ENCODE measurements at places on chromosomes 5 and 9. TPM values are rescaled to one million over a fixed set of nuclear protein-coding genes. Genes with fewer than 3 reads are reported as not detected.

GRCh38 chr9:137302449-137303150 is 529 bp upstream of the NRARP start:
- peak overlapping the region; percentile 67 for H3K4me3 ChIP-seq
- peaks cover 14% of the 10 kb centered on the region for H3K4me1 ChIP-seq
- H3K27me3 ChIP-seq, result peaks cover 7% of the 10 kb centered on the region
- H3K36me3 ChIP-seq, result no peaks in the 10 kb centered on the region

GRCh38 chr5:88544671-88545070 is 276.0 kb upstream of the TMEM161B start:
- H3K4me1 ChIP-seq, result no peaks in the 10 kb centered on the region
- no peak overlapping the region for H3K27ac ChIP-seq
- H3K36me3 ChIP-seq, result no peaks in the 10 kb centered on the region
- H3K27me3 ChIP-seq, result no peaks in the 10 kb centered on the region

GRCh38 chr5:169848271-169848670 is 132.0 kb downstream of the INSYN2B start:
- DNase-seq, result no peak
- peaks cover 9% of the 10 kb centered on the region for H3K36me3 ChIP-seq
- H3K4me3 ChIP-seq, result no peak overlapping the region
- H3K27me3 ChIP-seq, result no peaks in the 10 kb centered on the region
- no peaks in the 10 kb centered on the region for H3K4me1 ChIP-seq

- no peak overlapping the region for H3K4me3 ChIP-seq
- no peaks in the 10 kb centered on the region for H3K36me3 ChIP-seq
- H3K27ac ChIP-seq, result no peak overlapping the region
Measured at GRCh38 chr9:4630836-4631235, 31.3 kb upstream of the PLPP6 start.

DNA sequence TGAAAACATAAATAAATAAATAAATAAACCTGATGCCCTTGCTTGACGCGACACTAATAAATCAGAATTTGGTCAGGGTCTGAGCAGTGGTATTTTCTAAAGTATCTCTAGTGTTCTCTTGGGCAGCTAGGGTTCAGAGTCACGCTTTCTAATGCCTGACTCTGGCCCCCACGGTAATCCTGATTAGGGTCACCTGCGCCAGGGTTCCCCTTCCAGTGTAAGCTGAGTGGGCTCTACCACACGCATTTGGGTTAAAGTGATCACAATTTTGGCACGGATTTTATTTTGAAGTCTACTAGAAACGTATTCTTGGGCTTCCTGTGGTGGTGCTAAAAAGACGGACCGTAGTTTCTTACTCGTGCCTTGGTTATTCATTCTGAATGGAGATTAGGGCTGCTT is 651 bp downstream of the TTC1 start:
- peak overlapping the region; percentile 88 for H3K27ac ChIP-seq
- DNase-seq, result no peak
- peaks cover 11% of the 10 kb centered on the region for H3K4me1 ChIP-seq
- H3K27me3 ChIP-seq, result peaks cover 2% of the 10 kb centered on the region
- peak overlapping the region; percentile 96 for H3K4me3 ChIP-seq

DNA sequence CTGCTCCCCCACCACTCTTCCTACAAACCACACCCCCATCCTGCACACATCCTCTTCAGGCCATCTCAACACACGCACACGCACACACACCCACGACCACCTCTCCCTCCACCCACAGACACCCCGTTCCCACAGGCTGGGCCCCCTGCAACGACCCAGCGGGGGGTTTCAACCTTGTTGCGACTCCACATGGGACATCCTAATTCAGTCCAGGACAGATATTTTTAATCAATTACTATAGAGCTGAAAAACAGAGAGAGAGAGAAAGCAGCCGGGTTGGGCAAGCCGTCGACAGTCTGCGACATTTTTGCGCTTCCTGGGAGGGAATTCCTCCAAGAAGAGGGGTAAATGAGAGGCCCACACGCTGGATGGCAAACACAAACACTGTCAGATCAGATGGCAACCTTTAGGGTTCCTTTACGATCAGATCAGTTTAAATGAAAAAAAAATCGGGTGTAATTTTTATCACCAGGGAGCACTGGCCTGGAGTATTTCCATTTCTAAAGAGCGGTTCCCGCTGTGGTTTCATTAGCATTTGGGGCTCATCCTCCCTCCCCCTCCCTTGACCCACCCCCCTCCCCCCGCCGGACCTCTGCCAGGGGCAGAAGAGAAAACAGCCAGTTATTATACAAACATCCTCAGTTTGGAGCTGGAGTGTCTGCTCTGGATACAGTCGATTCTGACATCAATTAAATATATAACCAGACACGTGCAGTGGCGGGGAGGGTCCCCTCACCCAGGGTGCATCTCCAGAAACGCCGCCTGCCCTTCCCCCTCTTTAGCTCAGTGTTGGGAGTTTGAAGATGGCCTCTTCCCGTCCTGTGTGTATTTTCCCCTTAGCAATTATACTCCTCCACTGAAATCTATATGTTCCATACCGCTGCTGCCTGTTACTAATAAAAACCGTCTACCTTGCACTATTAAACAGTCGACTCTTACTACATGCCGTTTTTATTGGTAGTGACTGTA is 2.3 kb upstream of the IRX2 start:
- DNase-seq, result peak; percentile 43
- H3K4me3 ChIP-seq, result peak overlapping the region; percentile 93
- H3K36me3 ChIP-seq, result peaks cover 5% of the 10 kb centered on the region

ACSL6 gene
- 8.1 TPM for total RNA-seq

- DNase-seq, result no peak
- H3K4me3 ChIP-seq, result no peak overlapping the region
Measured at GRCh38 chr9:93083592-93084470, 12.2 kb upstream of the CARD19 start.

TSLP gene
- not detected for total RNA-seq

RFX3 gene
- total RNA-seq, result 61.6 TPM

DNA sequence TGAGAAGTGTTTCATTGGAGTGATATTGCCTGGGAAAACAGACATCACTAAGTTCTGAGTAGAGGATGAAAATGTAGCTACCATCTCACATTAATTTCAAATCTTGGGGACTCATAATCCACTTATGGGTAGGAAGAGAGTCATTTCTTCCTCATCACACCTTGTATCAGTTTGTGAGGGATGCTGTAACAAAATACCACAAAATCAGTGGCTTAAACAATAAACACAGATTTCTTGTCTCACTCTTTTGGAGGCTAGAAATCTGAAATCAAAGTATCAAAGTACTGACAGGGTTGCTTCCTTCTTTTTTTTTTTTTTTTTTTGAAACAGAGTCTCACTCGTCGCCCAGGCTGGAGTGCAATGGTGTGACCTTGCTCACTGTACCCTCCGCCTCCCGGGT is 3.4 kb downstream of the CARD6 start:
- no peak overlapping the region for H3K4me3 ChIP-seq
- H3K27ac ChIP-seq, result no peak overlapping the region
- no peaks in the 10 kb centered on the region for H3K4me1 ChIP-seq
- H3K27me3 ChIP-seq, result no peaks in the 10 kb centered on the region

GRCh38 chr5:144092508-144092907 is 78.0 kb downstream of the YIPF5 start:
- H3K36me3 ChIP-seq, result no peaks in the 10 kb centered on the region
- no peak overlapping the region for H3K4me3 ChIP-seq
- H3K27me3 ChIP-seq, result no peaks in the 10 kb centered on the region
- H3K4me1 ChIP-seq, result peaks cover 2% of the 10 kb centered on the region
- no peak for DNase-seq
- H3K27ac ChIP-seq, result no peak overlapping the region

GRCh38 chr9:18826248-18826647 is 206.8 kb downstream of the SAXO1 start:
- H3K4me3 ChIP-seq, result no peak overlapping the region
- no peak overlapping the region for H3K27ac ChIP-seq
- H3K27me3 ChIP-seq, result no peaks in the 10 kb centered on the region
- no peaks in the 10 kb centered on the region for H3K36me3 ChIP-seq
- no peaks in the 10 kb centered on the region for H3K4me1 ChIP-seq

GRCh38 chr5:4939042-4939781 is 200.9 kb upstream of the ADAMTS16 start:
- no peak for DNase-seq
- H3K27ac ChIP-seq, result no peak overlapping the region
- peaks cover 4% of the 10 kb centered on the region for H3K4me1 ChIP-seq
- H3K36me3 ChIP-seq, result no peaks in the 10 kb centered on the region

DNA sequence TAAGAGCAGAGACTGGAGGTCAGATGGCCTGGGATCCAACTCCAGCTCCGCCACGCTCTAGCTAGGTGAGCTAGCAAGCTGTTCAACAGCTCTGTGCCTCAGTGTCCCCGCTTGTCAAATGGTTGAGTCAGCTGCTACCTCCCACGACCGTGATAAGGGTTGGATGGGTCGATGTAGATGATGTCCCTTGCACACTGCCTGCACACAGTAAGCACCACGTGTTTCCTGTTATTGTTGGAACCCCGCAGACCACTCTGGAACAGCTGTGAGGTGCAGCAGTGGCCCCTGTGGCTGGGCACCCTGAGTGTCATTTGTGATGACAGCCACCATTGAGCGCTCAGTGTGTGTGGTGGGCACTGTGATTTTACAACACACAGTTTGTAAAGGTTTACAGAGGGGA is 54.0 kb upstream of the CTSL start:
- peaks cover 5% of the 10 kb centered on the region for H3K4me1 ChIP-seq
- H3K27ac ChIP-seq, result peak overlapping the region; percentile 28
- H3K27me3 ChIP-seq, result peaks cover 12% of the 10 kb centered on the region
- H3K36me3 ChIP-seq, result peaks cover 13% of the 10 kb centered on the region

ADAMTS13 gene
- total RNA-seq, result 27.9 TPM

DNA sequence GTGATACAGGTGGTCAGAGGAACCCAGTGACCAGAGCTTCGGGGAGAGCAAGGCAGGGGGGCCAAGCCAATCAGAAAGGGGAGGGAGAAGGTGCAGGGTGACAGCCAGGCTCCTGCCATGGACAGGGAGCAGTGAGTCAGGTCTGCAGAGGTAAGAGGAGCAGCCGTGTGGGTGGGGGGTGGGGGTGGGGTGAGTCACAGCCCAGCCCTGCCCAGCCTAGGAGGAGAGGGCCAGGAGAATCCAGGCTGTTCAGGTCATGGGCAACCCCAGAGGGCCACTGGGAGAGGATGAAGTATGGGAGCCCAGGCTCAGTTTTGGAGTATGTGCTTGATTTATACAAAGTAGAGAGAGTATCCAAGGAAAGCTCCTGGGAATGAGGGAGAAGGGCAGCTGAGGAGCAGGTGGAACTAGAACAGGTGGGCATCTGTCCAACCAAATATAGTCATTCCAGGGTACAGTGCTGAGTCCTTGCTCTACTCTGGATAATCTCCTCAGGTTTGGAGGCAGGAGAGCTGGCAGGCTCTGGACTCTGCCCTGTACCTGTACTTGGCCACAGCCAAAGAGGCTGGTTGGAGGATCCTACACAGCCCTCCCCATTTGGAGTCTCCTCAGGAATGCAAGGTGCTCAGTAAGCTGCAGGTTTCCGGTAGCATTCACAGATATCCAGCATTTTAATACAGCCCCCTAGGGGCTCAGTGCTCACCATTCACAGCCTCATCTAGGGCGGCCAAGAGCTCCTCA is 1.6 kb downstream of the HBEGF start:
- H3K4me3 ChIP-seq, result no peak overlapping the region
- peaks cover 11% of the 10 kb centered on the region for H3K27me3 ChIP-seq
- peaks cover 16% of the 10 kb centered on the region for H3K4me1 ChIP-seq
- no peak overlapping the region for H3K27ac ChIP-seq
- H3K36me3 ChIP-seq, result no peaks in the 10 kb centered on the region

GRCh38 chr9:69981686-69982445 is 61.8 kb upstream of the MAMDC2 start:
- peaks cover 3% of the 10 kb centered on the region for H3K27me3 ChIP-seq
- H3K36me3 ChIP-seq, result no peaks in the 10 kb centered on the region
- no peak overlapping the region for H3K4me3 ChIP-seq

DNA sequence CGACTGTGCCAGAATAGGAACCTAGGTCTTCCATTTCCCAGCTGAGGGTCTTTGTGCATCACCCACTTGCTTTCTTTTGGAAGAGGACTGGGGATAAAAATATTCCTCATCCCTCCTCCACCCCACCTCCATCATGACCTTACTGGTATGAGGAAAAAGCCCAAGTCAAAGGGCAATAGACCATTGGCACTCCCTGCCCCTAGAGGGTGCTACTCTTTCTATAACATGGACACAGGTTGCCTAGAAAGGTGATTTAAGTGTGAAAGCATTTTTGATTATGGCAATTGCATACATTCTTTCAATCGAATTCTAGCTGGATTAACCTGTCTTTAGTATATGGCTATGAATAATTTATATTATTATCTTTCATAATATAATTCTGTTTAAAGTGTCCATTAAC is 22.8 kb upstream of the ZNF618 start:
- DNase-seq, result no peak
- no peak overlapping the region for H3K27ac ChIP-seq
- peaks cover 17% of the 10 kb centered on the region for H3K36me3 ChIP-seq
- H3K27me3 ChIP-seq, result peaks cover 2% of the 10 kb centered on the region
- no peak overlapping the region for H3K4me3 ChIP-seq
- H3K4me1 ChIP-seq, result no peaks in the 10 kb centered on the region

- H3K36me3 ChIP-seq, result peaks cover 44% of the 10 kb centered on the region
- DNase-seq, result no peak
- no peak overlapping the region for H3K4me3 ChIP-seq
- peaks cover 2% of the 10 kb centered on the region for H3K27me3 ChIP-seq
- no peaks in the 10 kb centered on the region for H3K4me1 ChIP-seq
Measured at GRCh38 chr5:125912028-125912427, 511.2 kb upstream of the GRAMD2B start.

NUTM2G gene
- total RNA-seq, result not detected

DNA sequence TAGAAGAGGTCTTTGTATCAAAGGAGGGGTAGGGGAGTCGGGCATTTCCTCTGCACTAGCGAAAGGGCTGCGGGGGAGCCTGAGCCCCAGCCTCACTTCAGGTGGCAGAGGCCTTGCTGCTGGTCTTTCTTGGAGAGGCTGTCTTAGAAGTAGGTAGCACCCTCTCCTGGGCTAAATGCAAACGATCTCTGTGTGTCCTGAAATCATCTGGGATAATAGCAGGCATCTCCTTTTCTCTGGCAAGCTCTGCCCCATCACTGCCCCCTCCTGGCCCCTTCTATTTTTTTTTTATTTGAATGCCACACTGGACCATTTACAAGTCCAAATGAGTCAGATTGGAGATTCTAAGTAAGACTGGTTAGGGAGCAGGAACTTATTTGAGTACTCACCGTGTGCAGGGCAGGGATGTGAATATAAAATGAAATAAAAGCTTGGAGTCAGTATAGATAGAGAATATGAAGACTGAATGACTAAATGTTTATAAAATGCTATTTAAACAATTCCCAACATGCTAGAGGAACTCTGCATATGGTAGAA is 137.1 kb downstream of the FGF1 start:
- H3K27me3 ChIP-seq, result no peaks in the 10 kb centered on the region
- peaks cover 6% of the 10 kb centered on the region for H3K4me1 ChIP-seq
- DNase-seq, result peak; percentile 51
- no peaks in the 10 kb centered on the region for H3K36me3 ChIP-seq
- peak overlapping the region; percentile 31 for H3K4me3 ChIP-seq

DNA sequence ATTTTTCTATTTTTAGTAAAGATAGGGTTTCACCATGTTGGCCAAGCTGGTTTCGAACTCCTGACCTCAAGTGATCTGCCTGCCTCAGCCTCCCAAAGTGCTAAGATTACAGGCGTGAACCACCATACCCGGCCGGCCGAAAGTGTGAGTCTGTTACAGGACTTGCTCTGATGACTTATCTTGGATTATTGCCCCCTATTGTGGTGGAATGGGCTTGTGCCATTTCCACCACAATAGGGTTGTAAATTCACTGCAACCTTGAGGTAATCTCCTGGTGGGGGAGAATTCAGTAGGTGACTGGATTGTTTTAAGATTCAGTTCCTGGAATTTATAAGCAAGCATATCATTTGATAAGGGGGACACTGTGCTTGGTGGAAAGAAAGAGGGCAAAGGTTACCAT is 15.0 kb upstream of the HMGCR start:
- H3K27ac ChIP-seq, result no peak overlapping the region
- H3K27me3 ChIP-seq, result no peaks in the 10 kb centered on the region
- no peaks in the 10 kb centered on the region for H3K4me1 ChIP-seq
- H3K36me3 ChIP-seq, result no peaks in the 10 kb centered on the region
- no peak for DNase-seq

Data from glutamatergic neuron (in vitro differentiated cells).